HS-5 (cell line): ENCODE measurements at places on chromosomes 4 and X.

DNA sequence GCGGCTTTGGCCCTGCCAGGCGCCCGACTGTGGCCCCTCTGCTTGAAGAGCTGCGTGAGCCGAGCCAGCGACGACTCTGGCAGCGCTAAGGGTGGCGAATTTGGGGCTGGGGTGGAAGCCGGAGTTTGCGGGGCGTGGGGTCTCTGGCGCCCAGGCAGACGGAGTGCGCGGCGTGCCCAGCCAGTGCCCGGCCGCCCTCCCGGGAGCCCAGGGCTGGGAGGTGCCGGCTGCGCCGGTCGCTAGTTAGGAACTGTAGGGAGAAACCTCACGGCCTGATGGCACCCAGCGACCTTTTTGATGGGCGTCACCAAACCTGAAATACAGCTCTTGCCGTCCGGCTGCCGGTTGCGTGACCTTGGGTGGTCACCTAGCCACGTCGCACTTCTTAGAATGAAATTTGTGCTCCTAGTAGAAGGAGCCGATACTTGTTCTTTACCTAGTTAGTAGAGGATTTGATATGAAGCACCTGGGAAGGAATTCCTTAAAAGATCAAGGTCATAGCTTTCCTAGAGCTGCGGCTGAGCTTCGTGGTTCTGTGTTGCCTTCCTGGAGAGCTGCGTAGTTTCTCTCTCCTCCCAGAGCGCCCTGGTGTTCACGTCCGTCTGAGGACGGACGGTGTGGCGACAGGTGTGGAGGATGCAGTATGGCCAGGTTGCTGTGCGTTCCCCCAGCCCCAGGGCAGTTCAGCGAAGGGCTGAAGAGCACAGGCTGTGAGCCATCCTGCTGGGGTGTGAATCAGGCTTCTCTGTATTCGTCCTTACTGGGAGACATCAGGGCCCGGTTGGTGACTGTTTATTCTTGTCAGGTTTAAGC lies 680 bp downstream of the MAEA start:
- DNase-seq, result no peak

DNA sequence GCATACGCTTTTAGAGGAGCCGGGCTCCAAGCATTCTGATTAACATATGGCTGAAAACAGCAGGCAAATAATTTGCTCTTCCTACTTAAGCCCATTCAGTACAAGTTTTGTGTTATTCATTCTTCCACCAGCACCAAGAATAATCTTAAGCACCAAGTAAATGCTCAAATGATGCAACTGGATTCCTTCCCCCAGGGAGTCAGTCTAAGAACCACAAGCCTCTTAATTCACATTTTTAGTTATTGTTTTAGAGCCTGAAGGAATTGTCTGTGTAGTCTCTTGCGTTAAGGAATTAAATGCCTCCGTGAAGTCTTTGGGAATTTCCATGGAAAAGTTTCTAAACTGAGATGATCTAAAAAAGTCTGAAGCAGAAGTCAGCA lies 61.5 kb upstream of the MAGEB2 start:
- no peak for DNase-seq

- peak; percentile 68 for DNase-seq
Observed at GRCh38 chr4:103996637-103997036, 276.9 kb upstream of the TACR3 start.

- DNase-seq, result no peak
Observed at GRCh38 chr4:6217716-6218381, 17.5 kb upstream of the JAKMIP1 start.

DNA sequence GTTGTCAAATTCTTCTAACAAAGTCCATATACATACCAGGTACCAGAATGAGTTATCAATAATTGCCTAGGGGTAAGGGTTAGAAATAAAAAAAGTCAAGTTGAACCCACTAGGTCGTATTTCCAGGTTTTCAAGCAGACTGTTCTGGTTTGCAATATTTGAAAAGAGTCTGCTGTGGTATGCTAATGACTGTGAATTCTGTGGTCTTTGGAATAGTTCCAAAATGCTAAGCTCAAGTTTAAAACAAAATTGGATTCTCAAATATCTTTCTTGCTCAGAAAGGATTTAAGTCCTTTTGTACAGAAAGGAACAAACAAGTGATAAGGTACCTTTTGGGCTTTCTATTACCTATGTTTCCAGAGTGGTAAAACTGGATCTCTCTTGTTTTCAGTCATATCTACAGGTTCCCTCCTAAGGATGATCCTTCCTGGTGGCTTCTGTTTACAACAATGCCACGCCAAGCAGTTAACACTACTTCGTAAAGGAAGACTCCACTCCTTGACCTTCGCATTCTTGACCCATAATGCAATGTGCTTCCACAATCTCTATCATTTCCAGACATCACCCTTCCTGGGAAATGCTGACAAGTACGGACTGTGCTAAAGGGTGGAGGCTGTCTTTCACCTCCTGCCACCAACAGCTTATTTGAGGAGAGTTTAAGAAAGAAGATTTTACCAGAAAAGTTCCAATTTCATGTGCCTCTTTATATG lies 531.7 kb upstream of the FTHL17 start:
- DNase-seq, result no peak

DNA sequence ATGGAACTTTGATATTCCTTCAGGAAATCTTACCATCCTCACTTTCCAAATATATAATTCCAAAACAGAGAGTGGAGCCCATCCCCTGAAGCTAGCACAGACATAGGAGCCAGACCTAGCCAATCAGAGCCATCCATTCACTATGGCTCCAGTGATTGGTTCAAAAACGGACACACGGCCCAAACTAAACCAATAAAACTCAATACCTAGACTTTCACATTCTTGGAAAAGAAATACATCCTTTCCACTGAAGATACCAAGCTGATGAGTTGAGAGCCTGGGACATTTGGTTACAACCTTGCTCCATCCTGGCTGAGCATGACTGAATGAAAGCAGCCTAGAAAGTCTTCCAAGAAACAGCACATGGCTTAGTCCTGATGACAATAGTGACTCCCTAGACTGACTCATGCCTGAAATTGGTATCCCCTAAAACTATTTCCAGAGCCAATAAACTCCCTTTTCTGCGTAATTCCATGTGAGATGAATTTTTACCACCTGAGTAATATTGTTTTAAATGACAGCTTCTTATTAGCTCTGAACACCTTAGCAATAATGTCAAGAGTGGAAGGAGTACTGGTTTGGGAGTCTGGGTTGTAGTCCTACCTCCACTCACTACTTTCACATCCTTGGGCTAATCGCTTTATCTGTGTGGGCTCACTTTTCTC lies 189.6 kb upstream of the LNX1 start:
- DNase-seq, result peak; percentile 77

- peak; percentile 5 for DNase-seq
Observed at GRCh38 chr4:100295792-100296191, 105.5 kb upstream of the DDIT4L start.
